ENCODE measurements at places on chromosomes 2 and 18.

- no peak for DNase-seq
Observed at GRCh38 chr2:9217838-9218770, 11.5 kb downstream of the ASAP2 start.

DNA sequence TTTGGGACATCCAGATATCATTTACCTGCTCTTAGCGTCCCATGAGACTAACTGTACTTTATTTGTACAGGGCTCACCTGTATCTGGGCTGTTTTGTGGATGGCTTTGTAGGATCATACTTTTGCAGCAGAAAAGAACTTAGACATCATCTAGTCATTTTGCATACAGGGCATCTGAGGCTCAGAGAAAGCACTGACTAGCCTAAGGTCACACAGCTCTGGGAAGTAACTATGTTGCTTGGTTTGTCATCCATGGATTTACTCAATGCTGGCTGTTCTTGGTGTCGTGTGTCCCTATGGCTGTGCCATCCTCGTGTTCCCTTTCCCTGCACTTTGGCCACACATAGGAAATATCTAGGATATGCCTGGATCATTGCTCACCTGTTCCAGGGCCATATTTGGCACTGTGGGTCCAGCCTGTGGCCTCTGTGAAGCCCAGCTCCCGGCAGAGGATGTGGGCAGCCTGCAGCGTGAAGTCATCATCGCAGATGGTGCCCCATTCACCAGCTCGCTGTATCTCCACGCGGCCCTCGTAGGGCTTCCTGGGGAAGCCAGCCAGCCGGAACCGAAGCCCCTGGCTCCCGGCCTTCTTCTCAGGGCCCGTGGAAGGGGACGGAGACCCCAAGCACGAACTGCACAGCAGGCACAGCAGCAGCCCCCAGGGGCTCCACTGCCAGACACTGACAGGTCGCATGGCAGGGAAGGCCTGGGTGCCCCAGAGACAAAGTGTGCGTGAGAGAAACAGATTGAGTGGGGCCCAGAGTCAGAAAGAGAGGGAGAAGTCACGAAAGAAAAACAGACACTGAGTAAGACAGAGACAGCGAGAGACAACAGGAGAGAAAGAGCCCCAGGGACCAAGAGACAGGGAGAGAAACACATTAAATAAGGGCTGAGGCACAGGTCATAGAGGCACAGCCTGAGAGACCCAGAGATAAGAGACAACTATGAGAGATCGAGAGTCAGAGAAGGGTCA is 1.5 kb downstream of the LOXL3 start:
- no peak for DNase-seq

GRCh38 chr2:57141269-57141668 is 905.3 kb upstream of the VRK2 start:
- no peak for DNase-seq

DNA sequence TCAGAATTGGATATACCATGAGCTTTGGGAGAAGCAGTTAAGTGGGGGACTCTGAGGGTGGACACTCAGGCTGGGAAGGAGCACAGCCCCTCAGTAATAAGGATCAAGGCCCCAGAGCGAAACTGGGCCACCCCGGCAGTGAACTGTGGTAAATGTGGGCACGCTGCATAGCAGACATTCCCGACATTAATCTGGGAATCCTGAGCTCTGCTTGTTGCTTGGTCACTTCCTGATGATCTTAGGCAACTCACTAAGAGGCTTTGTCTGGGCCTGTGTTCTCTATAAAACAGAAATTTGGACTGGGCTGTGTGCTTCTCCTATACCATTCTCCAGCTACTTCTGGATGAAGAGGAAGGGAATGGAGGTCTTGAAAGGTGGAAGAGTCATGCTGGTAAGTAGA is 4.8 kb downstream of the TGFBRAP1 start:
- no peak for DNase-seq

- DNase-seq, result no peak
Observed at GRCh38 chr2:165889798-165890197, 63.8 kb downstream of the TTC21B start.

DNA sequence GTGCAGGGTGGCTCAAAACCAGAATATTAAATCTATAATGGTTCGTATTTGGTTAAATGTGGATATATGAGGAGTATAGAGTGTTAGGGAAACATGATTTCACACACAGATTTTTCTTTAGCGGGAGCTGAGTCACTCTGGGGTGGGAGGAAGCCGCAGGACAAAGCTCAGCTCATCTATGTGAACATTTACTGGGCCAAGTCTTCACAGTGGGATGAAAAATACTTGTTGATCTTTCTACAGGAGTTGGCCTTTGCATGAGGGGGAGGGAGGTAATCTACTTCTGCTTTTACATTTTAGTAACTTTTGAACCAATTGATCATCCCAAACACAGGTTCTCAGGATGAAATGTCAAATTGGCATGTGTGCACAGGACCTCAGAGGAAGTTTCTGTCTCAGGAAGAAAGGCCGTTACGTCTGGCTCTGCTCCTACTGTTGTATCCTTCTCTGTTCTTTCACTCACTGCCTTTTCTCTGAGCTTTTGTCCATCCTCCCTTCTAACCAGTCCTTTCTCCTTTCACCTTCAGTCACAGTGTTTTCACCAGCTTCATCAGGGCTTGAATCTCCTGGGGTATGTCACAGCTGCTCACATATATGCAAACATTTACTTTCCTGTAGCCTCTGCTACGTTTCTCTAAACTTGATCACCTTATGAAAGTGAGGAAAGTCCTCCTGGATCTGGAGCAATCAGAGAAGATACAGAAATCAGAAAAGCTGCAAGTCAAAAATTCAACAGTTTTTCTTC is 943.3 kb upstream of the FANCL start:
- DNase-seq, result no peak

GRCh38 chr2:119703526-119703925 is 24.5 kb downstream of the TMEM177 start:
- no peak for DNase-seq

- DNase-seq, result no peak
Observed at GRCh38 chr2:160076241-160076640, 13.8 kb upstream of the PLA2R1 start.

- no peak for DNase-seq
Observed at GRCh38 chr2:186734957-186735734, 41.3 kb downstream of the FAM171B start.

- no peak for DNase-seq
Observed at GRCh38 chr2:227813562-227814353, at the start of gene CCL20. CCL20 (plus strand) TSS chr2:227813842; CDS start chr2:227813912, 70 bp downstream.

DNA sequence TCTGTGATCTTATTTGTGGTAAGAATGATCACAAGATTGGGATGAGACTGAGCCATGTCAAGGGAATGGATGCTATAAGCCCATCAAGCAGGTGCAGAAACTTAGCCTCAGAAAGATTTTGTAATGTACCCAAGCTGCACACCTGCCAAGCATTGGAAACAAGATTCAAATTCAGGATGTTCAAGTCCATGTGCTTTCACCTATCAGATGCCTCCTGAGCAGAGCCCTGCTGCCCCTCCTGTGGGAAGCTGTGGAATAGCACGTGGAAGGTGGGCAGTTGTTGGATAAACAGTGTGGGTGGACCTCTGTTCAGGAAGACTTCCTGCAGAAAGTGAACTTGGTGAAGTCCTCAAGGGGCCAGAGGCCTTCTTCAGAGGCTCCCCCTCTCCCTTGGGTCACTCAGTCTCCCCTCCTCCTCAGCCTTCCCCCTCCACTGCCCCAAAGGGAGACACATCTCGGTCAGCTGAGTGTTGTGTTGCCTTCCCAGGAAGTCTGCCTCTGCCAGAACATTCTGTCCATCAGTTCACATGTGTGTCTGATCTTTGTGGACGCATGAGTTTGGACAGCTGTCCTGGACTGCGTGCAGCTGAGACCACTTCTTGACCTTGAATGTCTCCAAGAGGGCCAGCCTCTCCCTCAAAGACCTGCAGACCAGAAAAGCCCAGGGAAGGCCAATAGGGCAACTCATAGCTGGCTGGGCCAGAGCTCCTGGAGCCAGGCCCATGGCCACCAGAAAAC is 186.1 kb downstream of the INHBB start:
- DNase-seq, result no peak

- DNase-seq, result no peak
Observed at GRCh38 chr2:184304006-184304405, 294.3 kb upstream of the ZNF804A start.

DNA sequence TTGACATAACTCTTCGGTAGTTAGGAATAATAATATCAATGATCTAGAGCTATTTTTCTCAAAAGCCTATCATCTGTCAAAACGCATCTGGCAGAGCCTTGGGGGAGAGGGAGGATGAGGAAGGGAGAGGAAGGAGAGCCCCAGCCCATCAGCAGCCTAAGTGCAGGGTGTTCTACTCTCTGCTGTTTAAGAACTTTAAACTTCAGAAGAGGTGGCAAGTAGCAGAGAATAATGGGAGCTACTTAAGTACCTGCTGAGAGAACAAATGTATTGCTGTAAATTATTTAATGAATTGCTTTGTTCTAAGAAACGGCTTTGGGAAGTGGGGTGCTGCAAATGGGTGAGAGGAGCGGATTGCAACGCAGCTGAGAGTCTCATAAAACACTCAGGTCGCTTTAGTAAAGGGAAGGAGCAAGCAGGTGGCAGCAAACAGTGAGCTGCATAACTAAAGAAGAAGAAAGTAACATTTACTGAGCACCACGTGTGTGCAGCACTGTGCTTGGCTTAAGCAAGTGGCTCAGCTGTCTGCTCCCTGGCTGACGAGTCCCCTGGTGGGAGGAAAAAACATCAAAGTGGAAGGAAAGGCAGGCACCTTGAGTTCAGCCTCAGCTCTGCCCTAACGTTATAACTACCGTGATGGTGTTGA is 26.3 kb upstream of the SH3RF3 start:
- DNase-seq, result no peak

GRCh38 chr2:40451918-40452605 is at the start of gene SLC8A1:
SLC8A1 (minus strand) TSS chr2:40452090.
- DNase-seq, result no peak

GRCh38 chr2:10668402-10669012 is 21.3 kb downstream of the NOL10 start:
- DNase-seq, result peak; percentile 41

GRCh38 chr2:127072970-127073369 is 34.0 kb downstream of the BIN1 start:
- DNase-seq, result no peak

- no peak for DNase-seq
Observed at GRCh38 chr2:64637000-64637635, 16.6 kb downstream of the SERTAD2 start.

GRCh38 chr2:8576525-8577167 is 105.2 kb upstream of the ID2 start:
- DNase-seq, result peak; percentile 11

DNA sequence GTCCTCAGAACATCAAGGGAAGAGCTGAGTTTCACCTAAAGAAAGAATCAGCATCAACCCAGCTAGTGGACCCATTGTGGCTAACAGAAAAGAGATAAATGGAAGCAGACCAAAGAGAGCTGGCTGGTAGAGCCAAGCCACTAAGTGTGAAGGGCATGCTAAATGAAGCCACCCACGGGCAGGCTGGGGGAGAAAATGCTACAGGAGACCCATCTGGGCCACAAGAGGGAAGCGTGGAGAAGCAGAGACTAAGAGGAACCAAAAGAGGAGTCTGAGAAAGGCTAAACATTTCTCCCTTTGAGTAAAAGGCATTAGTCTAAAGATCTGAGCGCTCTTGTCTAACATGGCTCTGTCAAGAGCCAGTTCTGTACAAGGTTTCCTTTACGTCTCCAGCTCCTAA is 15.8 kb downstream of the CWC22 start:
- no peak for DNase-seq

DNA sequence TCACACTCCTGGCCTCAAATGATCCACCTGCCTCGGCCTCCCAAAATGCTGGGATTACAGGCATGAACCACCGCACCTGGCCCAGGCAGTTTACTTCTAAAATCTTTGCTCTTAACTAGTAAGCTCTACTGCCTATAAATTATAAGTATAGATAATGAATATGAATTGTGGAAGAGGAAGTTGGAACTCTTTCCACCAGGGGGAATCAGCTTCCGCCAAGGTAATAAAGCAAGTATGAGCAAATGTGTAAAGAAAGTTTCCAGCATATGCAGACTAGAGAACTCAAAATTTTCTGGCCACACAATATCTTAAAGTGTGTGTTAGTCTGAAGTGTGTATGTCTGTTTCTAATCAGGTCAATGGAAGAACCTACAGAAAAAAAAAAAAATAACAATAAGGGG is 68.1 kb downstream of the RMDN2 start:
- no peak for DNase-seq

- DNase-seq, result no peak
Observed at GRCh38 chr2:121670181-121670580, 20.9 kb upstream of the CLASP1 start.

DNA sequence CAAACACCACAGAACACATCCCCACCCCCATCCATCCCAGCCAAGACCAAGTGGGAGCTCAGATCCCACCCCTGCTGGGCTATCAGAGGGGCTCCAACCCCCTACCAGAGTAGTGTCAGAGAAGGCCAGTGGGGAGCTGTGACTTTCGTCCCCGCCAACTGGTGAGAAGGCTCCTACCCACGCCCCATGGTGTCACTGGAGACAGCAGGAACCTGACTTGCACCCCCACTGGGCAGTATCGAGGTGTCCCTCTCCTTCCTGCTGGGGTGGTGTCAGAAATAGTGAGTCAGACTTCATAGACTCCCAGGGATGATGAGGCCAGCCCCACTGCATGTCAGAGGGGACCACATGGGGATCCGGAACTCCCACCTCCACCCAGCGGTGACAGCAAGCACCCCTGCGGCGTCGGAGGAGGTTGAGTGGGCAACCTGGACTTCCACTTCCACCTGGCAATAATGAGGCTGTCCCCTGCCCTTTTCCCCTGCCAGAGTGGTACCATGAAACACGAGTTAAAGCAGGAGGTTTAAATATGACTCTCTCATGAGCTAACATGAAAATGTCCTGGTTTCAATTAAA is 106.7 kb downstream of the CTIF start:
- DNase-seq, result no peak

GRCh38 chr2:105580216-105580615 is 164.5 kb upstream of the NCK2 start:
- DNase-seq, result no peak

GRCh38 chr2:151481744-151482143 is 72.0 kb downstream of the RIF1 start:
- no peak for DNase-seq

DNA sequence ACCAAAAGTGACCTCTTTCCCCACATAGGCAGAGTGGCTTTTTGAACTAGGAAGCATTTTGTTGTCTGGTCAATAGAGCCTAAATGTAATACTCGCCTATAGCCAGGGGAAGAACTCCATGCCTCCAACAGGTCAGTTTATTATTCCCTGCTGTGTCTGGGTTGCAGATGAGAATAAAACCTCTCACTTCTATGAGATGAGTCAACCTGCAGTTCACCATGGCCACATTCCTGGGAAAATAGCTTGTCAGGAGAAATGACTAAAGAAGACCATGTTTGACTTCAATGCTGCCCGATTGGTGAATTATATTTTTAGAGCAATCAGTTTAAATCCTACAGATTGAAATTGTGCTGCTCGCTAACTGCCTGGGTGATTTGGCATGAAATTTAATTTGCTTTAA is 46.7 kb upstream of the LRRTM1 start:
- no peak for DNase-seq

DNA sequence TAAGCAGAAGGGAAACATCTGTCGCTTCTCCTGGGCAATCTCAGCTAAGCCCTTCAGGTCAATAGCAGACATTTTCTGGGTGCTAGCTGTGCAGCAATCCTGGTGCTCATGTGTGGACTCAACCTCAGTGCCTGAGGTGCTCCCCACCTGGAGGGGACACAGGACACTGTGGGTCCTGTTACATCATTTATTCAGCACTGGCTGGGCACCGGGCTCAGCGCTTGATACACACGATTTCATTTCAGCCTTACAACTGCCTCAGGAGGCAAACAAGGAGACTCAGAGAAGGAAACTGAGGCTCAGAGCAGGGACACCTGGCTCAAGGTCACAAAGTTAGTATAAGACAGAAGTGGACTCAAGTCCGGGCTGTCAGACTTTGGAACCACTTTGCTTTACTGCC is 46.7 kb downstream of the MARCO start:
- DNase-seq, result no peak

- no peak for DNase-seq
Observed at GRCh38 chr2:181958726-181959125, 26.9 kb upstream of the PPP1R1C start.
